CD8-positive, alpha-beta memory T cell (primary cell): ENCODE measurements at places on chromosomes 7 and 10. TPM values are rescaled to one million over a fixed set of nuclear protein-coding genes. Genes with fewer than 3 reads are reported as not detected.

Gene EIF5AL1
- 0.16 TPM for polyA plus RNA-seq

Gene CTAGE15
- polyA plus RNA-seq = 0.29 TPM

Gene PDE1C
- not detected for polyA plus RNA-seq

Gene FKBP6
- not detected for polyA plus RNA-seq

DNA sequence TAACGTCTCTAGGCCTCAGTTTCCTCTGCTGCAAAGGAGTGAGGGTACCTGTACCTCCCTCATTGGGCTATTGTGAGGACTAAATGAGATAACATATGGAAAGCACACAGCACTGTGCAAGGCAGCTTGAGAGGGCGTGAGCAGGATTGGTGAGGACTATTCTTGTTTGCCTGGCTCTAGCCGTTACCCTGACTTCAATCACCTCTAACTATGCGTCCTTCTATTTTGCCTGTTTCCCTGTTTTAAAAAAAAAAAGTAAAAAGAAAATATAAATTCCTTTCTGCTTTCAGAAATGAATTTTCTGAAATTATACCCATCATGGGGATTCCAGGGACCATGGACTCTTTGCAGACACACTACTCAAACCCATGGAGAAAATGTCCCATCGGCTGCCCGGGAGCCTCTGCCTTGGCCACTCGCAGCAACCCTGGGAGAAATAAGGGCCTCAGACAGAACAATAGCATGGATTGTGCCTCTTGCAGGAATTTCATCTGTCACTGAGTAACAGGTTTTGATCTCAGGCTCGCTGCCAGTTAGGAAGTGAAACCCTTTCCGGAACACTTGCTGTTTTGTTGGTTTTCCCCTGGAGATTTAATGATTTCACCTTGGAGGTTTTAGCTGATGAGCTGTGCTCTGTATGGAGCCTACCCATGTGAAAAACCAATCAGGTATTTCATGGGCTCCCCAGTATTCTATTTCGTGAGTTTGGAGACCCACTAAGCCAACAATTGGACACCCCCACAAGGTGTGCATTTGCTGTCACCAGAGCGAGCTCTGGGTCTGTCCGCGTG lies 55.6 kb downstream of the STEAP1B start:
- DNase-seq = no peak

DNA sequence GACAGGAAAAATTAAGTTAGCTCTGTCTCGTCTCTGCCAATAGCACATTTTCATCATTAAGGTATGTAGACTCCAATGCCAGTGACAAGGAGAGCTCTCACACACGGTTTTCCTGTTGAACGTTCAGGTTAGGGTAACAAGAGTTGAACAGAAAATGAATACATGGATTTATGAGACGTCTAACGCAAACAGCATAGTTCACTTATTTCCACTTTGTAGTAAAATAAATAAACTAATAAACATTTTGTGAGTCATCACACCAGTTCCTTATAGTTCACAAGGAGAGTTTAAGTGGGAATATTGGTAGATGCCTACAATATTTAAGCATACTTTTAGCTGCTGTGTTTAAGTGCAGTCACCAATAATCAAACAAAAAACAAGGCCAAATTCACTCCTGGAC lies 21.1 kb downstream of the DRGX start:
- no peak for DNase-seq

GRCh38 chr10:28858646-28859045 lies 181.3 kb downstream of the BAMBI start:
- DNase-seq = no peak

DNA sequence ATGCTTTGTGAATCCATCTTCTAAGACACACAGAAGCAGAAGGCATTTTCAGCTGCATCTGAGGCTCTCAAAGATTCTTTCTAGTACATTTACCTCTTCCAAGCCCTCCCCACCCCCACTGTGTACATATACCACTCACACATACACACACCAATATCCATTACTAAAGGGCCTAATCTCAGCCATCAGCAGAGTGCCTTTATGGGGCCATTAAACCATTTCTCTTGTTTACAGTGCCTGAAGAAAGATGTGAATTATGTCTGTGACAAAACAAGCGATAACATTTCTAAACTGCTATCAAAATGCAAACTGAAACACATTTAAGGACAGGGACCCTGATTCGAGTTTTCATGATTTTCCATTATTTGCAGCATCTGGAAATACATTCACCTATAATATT lies 40.0 kb downstream of the ETV1 start:
- DNase-seq = no peak

DNA sequence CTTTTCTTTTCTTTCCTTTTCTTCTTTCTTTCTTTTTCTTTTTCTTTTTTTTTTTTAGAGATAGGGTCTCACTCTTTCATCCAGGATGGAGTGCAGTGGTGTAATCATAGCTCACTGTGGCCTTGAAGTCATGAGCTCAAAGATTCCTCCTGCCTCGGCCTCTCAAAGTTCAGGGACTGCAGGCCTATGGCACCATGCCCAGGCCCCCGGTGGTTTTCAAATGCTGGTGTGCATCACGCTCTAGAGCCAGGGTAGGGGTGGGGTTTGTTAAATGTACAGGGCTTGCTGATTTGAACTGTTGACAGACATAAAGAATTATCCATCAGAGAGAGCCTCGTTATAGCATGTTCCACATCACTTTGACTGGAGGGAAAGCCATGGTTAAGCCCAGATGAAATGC lies 5.8 kb downstream of the MINDY4 start:
- DNase-seq = no peak

GRCh38 chr10:76675951-76676587 lies 961.5 kb downstream of the KCNMA1 start:
- DNase-seq = no peak

GRCh38 chr7:80207501-80207900 lies 72.9 kb downstream of the GNAI1 start:
- no peak for DNase-seq

GRCh38 chr7:7529328-7529727 lies 6.3 kb downstream of the COL28A1 start:
- no peak for DNase-seq

GRCh38 chr10:62503872-62504271 lies 129.7 kb downstream of the ZNF365 start:
- DNase-seq = no peak

GRCh38 chr10:62454687-62455397 lies 80.7 kb downstream of the ZNF365 start:
- no peak for DNase-seq
